ENCODE measurements at places on chromosomes 12 and 14.

GRCh38 chr14:86712176-86712575 is 1182.2 kb downstream of the FLRT2 start:
- DNase-seq: no peak

GRCh38 chr12:25502596-25502995 is 50.5 kb downstream of the LMNTD1 start:
- DNase-seq: no peak

DNA sequence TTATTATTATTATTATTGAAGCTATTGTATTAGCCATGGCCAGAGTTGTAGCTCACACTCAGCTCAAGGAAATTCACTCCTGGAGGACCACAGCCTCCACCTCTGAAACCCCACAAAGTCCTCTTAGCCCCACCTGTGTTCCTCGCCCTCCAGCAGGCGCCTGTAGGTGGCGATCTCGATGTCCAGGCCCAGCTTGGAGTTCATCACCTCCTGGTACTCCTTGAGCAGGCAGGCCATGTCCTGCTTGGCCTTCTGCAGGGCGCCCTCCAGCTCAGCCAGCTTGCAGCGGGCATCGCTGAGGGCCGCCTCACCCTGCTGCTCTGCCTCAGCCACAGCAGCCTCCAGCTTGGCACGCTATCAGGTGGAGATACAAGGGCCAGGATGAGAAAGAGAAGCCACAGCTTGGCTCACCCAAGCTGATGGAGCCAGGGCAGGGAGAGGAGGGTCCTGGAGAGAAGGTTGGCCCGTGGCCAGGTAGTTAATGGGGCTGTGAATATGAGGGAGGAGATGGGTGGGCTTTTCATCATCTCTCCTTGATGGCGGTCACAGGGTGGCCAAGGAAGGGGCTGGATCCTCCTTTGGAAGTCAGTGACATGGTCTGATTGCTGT is 5.1 kb downstream of the KRT85 start:
- no peak for DNase-seq

DNA sequence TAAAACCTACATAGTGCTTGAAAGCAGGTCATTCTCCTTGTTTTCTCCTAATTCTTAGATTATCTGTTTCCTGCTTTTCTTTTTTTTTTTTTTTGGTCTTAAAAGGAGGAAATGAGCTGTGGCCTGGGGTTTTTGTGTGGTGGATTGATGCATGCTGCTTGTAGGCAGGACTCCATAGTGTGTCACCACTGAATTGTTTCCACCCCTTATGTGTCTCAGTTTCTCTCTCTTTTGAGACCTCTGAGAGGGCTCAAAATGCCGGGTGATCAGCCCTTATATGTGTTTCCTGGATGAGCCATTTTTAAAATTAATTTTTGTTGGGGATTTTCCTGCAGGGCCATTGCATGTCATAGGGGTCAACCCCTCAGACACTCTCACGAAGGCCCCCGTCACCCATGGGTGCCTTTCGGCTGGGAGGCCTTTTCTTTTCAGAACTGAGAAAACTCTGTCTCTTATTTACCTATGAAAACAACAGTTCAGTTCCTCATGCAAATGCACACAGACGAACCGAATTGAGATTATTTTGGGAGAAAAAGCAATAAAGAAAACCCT is 32.0 kb upstream of the LRRK2 start:
- DNase-seq: no peak

- DNase-seq: no peak
Observed at GRCh38 chr12:92445253-92446082, 257.3 kb upstream of the PLEKHG7 start.

- DNase-seq: no peak
Observed at GRCh38 chr12:115404761-115405470, 720.9 kb upstream of the TBX3 start.

DNA sequence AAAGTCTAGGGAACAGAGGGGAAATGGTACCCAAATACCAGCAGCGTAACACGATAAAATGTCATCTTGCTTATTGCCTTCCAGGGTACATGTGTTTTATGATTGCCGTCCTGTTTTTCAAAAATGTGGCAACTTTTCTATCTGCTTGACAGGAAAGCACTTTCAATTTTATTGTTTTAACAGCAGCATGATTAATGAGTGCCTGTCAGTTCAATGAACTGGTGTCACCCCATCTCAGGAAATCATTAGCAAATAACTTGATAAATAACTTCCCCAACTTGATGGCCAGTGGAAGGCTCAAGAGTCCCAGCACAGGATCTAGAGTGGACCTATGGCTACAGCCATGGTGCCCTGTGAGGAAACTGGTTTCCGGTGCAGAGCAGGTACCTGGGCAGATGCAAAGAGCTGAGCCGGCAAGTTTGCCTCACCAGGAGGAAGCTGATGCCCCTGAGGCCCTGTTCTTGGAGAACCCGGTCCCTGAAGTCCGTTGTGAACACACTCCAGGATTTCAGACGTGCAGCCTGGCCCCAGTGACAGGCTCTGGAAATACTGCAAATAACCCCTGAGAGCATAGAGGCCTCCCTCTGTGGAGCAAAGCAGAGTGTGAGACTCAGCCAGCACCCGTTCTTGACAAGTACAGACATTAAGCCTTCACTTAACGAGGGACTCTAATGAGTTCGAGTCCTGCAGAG is 173.5 kb upstream of the SFSWAP start:
- no peak for DNase-seq

DNA sequence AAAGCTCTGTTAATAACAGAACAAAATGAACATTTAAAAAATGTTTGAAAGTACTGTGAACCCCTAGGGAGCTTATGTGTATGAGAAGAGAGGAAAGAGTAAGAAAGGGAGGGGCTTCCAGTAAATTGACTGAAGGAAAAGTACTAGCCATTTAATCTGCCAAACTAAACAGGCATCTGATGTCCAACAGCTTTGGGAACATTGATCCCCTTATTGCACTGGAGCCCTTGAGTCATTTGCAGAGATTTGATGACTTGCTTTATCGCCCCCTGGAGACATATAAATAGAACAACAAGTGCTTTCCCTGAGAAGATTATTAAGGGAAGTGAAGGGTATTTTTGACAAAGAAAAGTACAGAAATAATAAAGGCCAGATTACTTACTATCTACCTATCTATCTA is 319.3 kb upstream of the NOVA1 start:
- no peak for DNase-seq

- DNase-seq: no peak
Observed at GRCh38 chr12:110669193-110669502, 19.8 kb downstream of the HVCN1 start.

DNA sequence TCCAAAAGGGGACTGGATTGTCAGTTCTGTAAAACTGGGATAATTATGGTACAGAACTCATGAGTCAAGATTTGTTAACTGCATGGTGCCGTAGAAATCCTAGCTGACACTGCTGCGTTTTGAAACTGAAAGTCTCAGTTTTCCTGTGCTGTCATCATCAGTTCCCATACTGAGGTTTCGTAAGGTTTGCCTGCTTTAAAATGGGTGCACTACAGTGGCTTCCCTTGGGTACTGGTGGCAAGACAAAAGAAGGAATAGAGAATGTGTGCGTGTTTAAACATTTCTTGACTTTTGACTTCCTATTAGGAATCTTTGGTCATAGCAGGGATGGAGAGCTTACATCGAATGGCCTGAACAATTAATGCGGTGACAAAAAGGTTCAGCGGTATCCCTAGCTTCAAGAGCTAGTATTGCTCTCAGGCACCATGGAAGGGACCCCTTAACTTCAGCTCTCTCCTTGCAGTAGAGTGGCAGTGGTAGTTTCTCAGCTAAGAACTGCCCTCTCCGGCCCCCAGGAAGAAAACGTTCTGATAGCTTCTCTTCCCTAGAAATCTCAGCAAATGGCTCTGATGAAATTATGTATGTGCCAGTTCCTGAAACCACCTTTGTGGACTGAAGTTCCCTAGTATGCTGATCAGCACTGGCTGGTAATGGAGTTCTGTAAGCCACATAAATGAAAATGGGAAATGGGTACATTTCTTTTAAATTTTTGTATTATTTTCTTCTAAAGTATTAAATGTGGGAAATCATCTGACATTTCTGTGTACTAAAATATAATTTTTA is 28.9 kb downstream of the ANO6 start:
- no peak for DNase-seq

DNA sequence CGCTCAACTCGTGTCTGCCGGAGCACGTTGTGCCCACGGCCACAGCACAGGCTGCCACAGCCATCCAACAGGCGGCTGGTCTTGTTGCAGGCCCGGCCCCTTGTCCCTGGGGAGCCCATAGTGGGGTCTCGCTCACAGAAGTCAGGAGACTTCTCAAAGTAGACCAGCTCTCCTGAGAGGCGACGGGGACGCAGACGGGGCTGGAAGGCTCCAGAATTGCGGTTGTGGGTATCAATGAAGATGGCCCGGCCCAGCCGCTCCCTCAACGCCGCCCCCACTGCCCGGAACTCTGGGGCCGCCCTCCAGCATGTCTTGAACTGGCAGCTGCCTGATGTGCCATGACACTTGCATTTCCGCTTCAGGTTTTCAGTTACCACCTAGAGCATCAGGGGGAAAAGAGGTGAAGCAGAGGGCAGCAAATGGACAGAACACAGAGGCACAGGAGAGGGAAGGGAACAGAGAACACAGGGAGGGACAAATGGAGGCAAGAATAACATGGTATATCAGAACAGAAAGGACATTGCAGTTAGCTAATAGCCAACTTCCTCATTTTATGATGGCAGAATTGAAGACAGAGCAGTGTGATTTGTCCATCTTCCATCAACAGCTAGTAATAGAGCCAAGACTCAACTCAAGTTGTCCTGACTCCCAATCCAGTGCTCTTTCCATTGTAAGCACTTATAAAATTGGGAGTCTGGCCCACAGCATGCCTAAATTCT is 5.2 kb downstream of the WNT10B start:
- no peak for DNase-seq

- no peak for DNase-seq
Observed at GRCh38 chr12:1313906-1314305, 280.5 kb downstream of the FBXL14 start.

DNA sequence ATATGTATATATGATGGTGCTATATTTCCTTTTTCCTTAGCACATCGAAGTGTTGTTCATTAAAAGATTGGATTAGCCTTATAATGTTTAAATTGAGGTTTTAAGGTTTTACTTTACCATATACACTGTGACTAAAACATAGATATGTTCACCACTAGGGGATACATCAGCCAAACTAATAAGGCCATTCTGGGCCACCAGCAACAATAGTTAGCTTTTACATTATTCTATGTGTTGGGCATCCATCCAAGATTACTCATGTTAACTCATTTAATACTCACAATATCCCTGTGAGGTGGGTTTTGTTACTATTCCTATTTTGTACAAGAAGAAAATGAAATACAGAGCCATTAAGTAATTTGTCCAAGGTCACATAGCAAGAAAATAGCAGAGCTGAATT is 202.6 kb upstream of the AVPR1A start:
- DNase-seq: no peak

DNA sequence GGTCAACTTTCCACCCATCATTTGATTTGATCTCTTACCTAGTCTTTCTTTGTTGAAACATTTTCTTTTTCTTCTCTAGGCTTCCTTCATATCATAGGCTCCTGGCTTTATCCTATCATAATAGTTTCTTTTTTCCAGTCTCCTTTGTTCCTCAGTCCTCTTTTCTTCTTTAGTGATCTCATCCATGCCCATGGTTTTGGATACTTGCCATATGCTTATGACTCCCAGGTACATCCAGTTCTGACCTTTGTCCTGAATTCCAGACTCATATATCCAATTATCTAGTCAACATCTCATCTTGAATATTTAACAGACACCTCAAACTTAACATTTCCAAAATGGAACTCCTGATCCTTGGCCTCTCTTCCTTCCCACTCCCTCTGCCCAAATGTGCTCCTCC is 36.1 kb upstream of the KRAS start:
- DNase-seq: no peak

- DNase-seq: no peak
Observed at GRCh38 chr12:124346425-124347168, 51.7 kb downstream of the RFLNA start.

GRCh38 chr14:92704036-92704804 is 44.2 kb downstream of the LGMN start:
- no peak for DNase-seq

GRCh38 chr14:43901911-43902673 is 605.0 kb downstream of the FSCB start:
- DNase-seq: no peak

DNA sequence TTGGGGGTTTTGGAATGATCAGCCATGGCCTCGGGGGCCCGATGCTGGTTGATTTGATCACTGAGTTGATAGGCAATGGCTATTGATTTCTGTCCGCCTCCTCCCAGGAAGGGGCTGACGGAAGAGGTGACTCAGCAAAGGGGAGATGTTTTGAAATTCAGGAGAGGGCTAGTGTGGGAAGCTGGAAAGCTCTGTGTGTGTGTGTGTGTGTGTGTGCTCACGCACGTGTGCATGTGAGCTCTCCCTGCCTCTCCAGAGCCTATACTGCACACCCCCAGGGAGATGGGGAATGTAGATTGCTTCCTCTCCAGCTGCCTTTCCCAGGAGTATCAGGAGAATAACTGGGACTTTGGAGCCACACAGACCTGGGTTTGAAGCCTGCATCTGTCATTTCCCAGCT is 184.9 kb upstream of the MYL2 start:
- DNase-seq: no peak

- no peak for DNase-seq
Observed at GRCh38 chr14:44960146-44960545, 1.6 kb downstream of the KLHL28 start.

GRCh38 chr12:70843363-70843762 is 77.2 kb downstream of the PTPRR start:
- DNase-seq: no peak

DNA sequence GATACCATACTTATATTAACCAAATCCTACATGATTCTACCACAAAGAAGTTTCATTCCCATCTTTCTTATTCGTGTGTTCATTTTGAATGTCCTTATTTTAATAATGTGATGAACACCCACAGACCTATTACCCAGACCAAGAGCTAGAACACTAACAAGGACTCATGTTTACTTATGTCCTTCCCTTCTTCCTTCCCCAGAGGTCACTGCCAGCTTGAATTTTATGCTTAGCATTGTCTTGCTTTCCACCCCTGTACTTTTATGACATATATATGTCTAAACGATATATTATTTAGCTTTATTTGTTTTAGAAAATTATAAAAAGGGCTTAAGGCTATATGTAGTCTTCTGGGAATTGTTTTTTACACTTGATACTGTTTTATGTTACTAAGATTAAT is 238.6 kb downstream of the LRIG3 start:
- DNase-seq: no peak

DNA sequence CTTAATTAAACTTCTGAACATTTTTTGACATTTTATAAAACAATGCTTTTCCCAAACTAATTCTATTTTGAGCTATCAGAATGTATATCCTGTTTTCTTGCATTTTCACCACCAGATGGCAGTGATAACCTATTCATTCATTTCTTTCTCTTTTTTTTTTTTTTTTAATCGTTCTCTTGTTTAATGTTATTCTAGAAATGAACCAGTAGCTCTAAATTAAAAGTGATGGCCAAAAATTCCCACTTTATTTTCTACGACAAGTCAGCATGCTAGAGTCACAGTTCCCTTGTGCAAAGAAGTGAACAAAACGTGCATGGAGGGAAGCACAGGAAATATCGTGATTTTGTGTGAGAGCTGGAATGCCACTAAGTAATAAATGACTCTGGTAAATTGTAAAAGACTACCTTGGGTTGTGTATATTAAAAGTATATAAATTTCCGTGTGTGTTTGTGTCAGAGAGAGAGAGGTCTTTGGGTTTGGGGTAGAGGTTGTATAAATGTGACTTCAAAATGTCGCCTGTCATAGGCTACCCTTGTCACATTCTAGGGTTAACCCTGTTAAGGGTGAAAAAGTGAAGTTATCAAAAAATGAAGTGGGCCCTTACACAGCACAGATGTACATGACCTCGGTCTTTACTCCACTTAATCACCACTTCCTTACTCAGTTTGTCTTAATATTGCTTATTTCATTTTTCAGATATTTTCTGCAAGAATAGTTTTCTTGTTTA is 40.4 kb upstream of the LDHB start:
- peak; percentile 42 for DNase-seq

GRCh38 chr12:82745063-82745674 is 58.5 kb downstream of the TMTC2 start:
- DNase-seq: no peak
